Ureter (tissue), 1 donor: ENCODE measurements at places on chromosomes 2 and 18.

- no peak for DNase-seq
These were observed 366.2 kb upstream of the LRRTM1 start for GRCh38 chr2:80670763-80671162.

DNA sequence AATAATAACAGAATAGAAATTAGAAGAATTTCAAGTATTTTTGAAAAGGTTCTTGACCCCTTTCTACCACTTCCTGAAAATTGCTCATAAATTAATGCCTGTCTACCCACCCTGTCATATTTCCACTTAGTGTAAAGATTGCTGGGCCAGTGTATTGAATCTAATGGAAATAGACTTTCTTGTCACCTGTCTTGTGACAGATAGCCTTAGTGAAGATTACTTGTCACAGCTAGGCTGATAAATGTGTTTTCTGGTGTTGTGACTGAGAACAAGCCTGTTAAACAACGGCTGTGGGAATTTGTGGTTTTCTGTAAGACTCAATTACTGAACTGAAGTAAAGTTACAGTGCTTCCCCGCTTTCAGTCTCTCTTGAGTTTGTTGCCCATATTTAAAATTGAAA lies 37.0 kb downstream of the PIK3C3 start:
- no peak for DNase-seq

DNA sequence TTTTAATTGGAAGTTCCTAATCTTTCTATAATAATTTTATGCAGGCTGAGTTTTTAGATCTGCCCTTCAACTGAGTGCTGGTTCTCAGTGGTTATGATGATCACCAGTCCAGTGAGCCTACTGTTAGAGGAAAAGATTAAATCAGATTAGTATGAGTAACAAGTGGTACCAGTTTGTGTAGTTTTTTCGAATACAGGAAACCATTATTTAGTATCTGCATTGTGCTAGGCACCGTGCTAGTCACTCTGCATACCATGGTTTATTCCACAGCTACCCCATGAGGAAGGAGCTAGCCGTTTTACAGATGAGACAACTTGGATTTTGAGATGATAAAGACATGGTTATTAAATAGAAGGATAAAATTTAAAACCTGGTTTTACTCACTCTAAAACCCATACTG lies 6.1 kb downstream of the PSMD1 start:
- DNase-seq: no peak

DNA sequence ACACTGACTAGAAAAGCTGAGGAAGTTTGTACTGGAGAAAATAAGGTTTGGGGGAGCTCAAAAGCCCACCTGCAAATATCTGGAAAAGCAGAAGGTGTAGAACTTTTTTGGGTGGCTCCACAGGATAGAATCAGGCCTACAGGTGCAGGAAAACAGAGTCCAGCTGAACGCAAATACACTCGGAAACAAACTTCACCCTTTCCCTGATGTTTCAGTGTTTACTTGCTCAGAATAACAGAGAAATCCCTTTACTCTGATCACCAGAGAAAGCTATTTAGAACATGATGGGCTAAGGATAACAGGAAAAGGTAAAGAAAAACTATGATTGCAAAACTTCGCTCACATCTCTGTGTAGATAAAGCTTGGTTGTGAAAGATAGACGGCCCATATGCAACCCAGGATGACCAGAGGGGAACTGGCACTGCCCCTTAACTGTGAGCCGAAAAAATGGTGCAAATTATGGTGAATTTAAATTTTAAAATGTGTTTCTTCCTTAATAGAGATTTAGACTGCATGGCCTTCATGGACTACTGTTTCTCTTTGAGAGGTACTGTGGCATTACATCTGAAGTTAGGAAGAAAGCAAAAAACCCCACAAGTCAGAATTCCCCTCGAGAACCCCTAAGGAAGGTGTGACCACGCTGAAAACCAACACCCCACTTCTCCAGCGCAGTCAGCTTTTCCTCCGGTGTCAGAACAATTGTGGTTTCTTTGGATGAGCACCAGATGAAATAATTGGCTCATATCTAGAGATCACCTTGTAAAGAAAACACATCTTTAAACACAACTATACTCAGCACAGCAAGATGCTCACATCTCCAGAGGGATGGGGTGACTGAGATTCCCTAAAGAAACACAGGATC lies 84.5 kb upstream of the TMEM247 start:
- DNase-seq: no peak

- DNase-seq: no peak
These were observed 4.5 kb downstream of the SLC14A1 start for GRCh38 chr18:45728336-45729010.
